ENCODE measurements at places on chromosomes 5 and 9.

- no peak for DNase-seq
Measured at GRCh38 chr5:63613442-63613841, 348.8 kb downstream of the HTR1A start.

DNA sequence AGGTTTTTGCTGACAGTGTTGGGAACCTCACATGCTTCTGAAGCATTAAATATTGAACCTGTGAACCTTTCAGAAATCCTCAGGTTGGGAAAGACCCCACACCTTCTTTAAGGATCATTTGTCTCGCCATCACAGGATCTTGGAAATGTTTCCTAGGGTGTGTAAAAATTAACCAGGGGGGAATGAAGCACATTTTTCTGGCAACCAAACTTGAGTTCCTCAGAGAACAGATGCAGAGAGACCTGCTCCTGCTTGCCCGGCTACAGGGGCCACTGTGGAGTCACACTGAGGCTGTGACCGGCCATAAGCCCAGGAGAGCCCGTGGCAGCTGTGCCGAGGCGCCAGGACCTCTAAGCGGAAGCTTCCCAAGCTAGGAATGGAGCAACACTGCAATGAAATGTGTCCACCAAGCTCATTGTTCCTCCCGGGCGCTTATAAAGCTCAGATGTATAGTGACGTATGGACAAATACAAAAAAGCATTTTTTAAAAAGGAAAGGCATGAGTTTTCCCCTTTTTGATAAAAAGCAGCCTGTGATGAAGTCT, 7.7 kb downstream of the CXCL14 start:
- no peak for DNase-seq

- no peak for DNase-seq
Measured at GRCh38 chr9:9750719-9751118, 862.1 kb downstream of the PTPRD start.

- DNase-seq: no peak
Measured at GRCh38 chr5:38543074-38543473, 13.4 kb downstream of the LIFR start.

DNA sequence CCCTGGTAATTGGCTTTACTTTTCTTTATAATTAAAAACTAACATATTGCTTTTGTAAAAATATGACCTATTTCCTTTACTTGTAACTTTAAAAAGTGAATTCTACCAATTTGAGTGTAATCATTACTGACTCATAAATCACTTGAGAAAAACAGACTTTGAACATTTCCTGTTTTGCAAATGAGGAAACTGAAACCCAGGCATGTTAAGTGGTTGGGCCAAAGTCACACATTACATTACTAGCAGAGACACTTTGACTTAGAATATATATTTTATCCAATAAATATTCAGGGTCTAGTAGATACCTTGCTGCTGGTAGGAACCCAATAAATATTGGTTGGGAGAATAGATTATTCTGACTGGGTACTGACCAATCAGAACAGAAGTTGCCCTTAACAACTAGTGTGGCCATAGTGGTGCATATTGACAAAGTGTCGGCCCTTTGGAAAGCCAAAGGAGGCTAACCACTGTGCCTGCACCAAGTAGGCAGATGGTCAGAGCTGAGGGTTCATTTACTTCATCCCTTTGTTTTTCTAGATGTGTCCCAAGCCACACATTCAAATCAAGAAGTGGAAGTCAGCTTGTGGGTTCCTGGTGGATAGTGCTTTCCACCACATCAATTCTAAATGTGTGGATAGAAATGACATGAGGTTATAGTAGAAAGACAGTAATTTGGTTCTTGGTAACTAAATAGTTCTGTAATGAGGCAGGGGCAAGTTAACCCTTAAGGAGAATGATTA, 365.1 kb upstream of the RIOK2 start:
- DNase-seq: no peak

DNA sequence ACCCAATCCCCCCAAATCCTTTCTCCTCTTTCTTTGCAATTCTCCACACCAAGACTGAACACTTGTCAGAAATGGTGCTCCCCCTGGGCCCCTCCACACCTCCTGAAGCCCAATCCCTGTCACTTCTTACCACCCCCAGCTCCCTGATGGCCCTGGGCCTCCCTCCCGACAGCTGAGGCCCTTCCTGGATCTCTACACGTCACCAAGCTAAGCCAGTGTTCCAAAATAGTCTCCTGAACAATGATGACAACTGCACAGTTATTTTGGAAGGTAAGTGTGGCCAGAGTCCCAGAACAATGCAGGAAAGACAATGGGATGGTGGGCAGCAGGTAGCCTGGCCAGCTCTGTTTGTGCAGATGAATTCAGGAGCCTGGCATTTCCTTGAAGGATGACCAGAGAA, 63.7 kb upstream of the PRSS3 start:
- no peak for DNase-seq

DNA sequence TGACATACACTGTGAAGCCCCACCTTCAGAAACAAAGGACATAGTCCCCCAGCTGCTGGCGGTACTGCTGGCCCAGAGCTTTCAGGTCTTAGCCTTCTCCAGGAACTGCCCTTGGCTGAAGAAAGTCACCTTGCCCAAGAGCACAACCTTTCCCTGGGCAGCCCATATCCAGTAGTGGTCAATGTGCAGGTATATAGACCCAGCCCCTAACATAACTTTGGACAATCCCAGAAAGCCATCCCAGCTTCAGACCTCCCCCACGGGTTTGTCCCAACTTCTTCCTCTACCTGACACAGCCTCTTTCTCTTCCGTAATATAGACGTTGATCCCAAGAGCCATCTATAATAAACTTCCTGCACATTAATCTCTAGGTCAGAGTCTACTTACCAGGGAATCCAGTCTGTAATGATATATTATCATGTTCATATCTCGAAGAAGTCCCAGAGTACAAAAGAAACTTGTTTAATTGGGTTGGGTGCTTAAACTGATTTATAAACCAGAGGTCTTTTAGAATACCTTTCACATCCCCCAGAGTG, 157.4 kb downstream of the SNCAIP start:
- DNase-seq: no peak

GRCh38 chr5:114360816-114361723, 800 bp upstream of the KCNN2 start:
- DNase-seq: no peak

DNA sequence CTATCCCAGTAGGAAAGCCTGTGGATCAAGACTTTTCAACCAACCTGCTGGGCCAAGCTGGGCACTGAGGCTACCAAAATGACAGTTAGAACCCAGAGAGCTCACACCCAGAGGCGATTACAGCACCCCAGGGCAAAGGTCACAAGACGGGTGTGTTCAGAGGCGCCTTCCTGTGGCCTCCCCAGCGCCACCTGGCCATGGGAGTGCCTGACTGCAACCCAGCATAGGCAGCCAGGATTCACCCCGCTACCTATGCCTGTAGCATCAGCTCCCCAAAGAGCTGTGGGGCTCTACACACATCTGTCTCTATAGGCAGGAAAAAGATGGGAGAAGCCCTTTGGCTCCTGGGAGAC, 33.5 kb downstream of the PDGFRB start:
- DNase-seq: no peak

DNA sequence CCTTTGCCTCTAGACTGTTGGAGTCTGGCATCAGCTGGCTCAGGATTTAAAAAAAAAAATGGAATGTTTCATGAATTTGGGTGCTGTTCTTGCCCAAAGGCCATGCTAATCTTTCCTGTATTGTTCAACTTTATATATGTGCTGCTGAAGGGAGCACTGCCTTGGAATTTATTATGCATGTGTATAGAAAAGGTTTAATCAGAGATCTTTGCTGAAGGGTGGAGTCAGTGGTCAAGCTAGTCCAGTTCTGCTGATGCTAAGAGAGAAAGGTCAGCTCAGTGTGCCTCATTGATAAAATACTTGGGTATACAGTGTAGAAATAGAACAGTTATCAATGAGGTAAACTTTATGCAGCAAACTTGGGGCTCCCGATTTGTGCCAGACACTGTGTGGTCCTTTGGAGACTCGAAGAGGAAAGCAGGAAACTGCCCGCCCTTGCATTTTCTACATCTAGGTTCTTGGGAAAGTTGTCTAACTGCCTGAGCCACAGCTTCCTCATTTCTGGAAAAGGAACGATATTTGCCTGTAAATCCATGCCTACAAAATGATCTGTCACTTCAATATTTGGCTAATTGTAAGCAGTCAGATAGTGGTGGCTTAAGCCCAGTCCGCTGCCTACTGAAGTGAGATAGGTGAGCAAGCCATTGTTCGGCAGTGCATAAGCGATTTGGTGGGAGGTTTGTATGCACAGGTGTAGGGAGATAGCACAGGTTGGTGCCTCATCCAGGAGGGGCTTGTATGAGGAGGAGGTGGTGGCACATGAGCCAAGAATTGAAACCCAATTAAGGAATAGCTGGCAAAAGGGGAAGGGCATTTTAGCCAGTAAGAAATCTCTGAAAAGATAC, 29.2 kb upstream of the GTF2H2C start:
- DNase-seq: no peak

- no peak for DNase-seq
Measured at GRCh38 chr9:82560457-82560904, 502.5 kb downstream of the RASEF start.

DNA sequence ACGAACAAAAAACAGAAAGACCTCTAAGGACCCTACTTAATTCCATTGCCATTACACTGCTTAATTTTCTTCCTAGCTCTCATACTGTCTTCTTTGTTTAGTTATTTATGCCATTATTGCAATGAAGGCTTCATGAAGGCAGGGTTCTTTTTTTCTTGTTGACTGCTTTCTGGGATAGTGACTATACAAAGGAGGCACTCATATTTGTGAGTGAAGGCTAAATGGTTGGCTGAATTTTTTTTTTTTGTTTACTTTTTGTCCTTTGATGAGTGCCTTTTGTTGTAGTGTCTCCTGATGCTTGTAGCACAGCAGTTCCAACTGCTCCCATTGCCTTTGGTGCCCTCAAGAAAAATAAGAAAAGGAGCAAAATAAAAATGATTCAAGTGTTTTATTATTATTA, 17.8 kb downstream of the CTNNA1 start:
- DNase-seq: no peak

DNA sequence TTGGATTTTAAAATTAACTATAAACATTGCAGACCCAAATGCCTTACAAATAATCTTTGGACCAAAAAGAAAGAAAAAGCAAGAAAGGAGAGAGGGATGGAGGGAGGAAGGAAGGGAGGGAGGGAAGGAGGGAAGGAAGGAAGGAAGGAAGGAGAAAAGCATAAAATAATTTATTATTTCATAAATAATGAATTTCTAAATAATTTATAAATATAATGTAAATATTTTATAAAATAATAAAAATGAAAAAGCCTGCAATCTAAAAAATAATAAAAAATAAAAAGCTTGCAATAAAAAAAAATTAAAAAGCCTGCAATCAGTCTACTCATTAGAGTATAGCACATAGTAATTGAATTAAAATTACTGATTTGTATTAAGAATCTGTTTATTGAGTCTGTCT, 614.3 kb downstream of the ISL1 start:
- DNase-seq: no peak

GRCh38 chr5:77709993-77710685, 66.0 kb downstream of the TBCA start:
- DNase-seq: no peak

DNA sequence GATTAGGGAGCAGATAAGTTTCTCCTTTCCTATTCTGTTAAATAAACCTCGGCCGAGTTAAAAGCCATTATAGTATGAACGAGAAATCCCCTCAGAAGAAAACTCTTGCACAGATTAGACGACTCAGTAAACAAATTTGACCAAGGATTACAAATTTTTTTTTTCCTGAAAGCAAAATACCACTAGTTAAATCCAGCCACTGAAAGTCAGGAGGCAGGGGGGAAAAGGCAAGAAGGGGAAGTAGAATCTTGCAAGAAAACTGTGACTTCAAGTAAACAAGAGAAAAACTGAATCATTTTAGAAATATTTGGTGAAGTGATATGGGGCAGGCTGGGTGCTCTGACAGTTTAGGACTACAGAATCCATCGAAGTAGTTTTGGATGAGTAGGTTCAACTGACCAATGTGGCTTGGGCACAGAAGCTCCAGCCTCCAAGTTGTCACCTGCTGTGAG, 251.0 kb downstream of the DENND1A start:
- DNase-seq: no peak

DNA sequence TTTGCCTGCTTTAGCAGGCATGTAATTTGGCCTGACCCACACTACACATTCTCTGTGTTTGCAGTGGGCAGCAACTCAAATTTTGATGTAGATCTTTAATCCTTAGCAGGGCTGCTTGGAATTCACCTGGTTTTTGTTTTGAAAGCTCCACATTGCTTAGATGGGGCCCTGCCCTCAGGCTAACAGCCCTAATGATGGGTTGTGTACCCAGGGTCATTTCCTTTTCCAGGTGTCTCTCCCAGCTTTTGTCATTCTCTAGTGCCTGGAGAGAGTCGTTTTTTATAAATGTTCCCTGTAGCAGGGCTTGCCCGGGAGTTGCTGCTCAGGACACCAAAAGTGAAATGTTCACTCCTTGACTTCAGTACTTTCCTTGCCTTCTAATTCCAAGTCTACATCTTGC, 126.3 kb downstream of the TRIO start:
- DNase-seq: no peak

GRCh38 chr5:134171972-134172371, 4.8 kb downstream of the SKP1 start:
- DNase-seq: no peak

GRCh38 chr9:35658968-35659220, 802 bp downstream of the CCDC107 start:
- DNase-seq: no peak

- DNase-seq: no peak
Measured at GRCh38 chr5:112866739-112867138, 5.7 kb downstream of the SRP19 start.

- DNase-seq: no peak
Measured at GRCh38 chr5:176660530-176660859, 13.2 kb downstream of the TSPAN17 start.

- no peak for DNase-seq
Measured at GRCh38 chr5:25481463-25481862, 836.7 kb upstream of the CDH10 start.

DNA sequence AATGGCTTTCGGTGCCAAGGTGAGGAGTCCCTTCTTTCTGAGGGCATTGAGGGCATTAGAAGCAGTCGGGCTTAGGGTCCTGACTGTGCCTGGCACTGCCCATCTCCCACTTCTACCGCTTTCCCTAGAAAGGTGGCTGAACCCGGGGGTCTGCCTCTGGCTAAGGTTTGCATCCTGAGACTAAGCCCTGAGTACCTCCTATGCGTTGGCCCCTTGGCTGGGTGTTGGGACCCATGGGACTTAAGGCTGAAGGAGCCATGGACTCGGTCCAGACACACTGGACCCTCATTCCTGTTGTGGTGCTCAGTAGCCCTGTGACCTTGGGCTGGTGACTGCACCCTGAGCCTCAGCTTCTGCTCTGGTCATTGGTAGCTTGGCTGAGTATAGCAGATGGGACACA, 23.9 kb downstream of the DAB2IP start:
- DNase-seq: no peak

GRCh38 chr5:6736524-6737042, 23.4 kb downstream of the TENT4A start:
- DNase-seq: no peak
